ENCODE measurements at places on chromosomes 16 and 17.
A peak's percentile ranks its signal among the peaks of the same experiment; 100 is the strongest.

GRCh38 chr17:21295036-21295952, 10.8 kb downstream of the MAP2K3 start:
- no peak for DNase-seq

GRCh38 chr16:68487203-68487514, 38.9 kb upstream of the SMPD3 start:
- no peak for DNase-seq

DNA sequence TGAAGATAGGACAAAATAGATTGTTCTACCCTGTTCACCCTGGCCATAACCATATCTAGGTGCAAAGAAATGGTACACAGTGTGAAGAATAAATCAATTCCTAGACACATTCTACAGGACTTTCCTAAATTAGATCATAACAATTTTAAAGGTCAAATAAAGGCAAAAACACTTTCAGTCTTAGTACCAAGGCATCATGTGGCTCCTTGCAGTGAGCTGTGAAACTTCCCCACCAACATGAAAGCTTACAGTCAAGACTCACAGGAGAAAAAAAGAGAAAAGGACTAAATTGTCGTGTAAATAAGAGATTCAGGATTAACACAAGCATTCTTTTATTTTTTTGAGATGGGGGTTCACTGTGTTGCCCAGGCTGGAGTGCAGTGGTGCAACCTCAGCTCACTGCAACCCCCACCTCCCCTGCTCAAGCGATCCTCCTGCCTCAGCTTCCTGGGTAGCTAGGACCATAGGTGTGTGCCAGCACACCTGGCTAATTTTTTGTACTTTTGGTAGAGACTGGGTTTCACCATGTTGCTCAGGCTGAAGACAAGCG, 14.2 kb downstream of the NSMCE1 start:
- DNase-seq, result no peak

- no peak for DNase-seq
Observed at GRCh38 chr17:65139101-65139764, 2.1 kb downstream of the RGS9 start.

GRCh38 chr17:38420518-38420917, 7.7 kb upstream of the ARHGAP23 start:
- DNase-seq, result no peak

GRCh38 chr16:3149630-3150345, 15.0 kb downstream of the ZNF213 start:
- no peak for DNase-seq

- no peak for DNase-seq
Observed at GRCh38 chr17:3951003-3951402, 13.2 kb downstream of the ATP2A3 start.

GRCh38 chr16:73170612-73171038, 122.7 kb upstream of the ZFHX3 start:
- DNase-seq, result no peak

DNA sequence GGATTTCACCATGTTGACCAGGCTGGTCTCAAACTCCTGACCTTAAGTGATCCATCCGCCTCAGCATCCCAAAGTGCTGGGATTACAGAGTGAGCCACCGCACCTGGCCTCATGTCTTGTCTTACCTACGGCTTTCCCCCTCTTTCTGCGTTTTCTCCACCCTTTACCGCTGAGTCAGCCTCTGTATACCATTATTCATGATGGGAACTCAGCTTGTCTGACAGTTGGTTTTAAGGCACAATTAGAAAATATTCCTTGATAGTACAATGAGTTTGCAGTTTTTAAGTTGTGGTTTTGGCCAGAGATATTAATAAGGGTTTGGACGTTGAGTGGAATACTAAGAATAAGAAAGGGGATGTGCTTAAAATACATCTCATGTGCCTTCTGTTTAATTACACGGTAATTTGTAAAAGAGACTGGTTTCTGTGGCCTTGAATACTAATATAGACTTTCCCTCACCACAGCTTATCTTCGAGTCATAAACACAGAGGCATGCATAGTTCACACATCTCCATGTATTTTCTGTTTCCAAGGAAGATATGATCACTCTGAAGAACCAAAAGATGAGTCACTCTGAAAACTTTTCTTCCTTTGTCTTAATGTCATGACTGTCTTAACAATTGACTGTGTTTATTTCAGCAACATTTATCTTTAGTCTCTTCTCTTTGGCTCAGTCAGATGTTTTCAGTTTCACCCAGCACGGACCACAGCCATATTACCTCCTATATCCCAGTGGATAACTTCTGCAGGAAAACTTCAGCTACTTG, 54.4 kb downstream of the PITPNC1 start:
- no peak for DNase-seq

- DNase-seq, result no peak
Observed at GRCh38 chr16:57255686-57256415, 10.8 kb downstream of the ARL2BP start.

GRCh38 chr17:44095647-44096496, 25.3 kb downstream of the G6PC3 start:
- no peak for DNase-seq

DNA sequence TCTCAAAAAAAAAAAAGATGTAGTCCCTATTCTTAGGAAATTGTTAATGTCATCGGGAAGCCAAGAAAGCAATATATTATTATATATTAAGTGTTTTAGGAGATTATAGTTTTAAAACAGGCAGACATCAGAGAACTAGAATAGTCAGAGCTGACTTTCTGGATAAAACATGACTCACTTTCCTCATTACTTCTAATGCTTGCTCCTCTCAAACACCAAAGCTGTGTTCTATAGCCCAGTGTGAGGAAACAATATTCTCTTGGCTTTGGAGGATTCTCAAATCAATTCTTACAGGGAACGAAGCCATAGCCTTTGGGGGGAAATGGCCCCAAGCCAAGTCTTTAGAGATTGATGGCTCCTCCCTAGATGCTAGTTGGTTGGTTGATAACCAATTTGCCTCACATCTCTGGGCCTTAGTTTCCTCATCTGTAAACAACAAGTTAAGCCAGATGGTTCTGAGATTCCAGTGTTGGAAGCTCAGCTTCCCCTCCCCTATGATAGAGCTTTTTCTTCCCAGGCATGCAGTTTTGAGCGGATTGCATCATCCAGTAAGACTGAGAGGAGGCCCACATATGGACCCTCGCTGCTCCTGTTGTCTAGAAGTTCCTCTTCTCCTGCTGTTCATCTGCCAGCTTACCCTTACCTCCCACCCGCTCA, 12.4 kb downstream of the NMT1 start:
- DNase-seq, result no peak

DNA sequence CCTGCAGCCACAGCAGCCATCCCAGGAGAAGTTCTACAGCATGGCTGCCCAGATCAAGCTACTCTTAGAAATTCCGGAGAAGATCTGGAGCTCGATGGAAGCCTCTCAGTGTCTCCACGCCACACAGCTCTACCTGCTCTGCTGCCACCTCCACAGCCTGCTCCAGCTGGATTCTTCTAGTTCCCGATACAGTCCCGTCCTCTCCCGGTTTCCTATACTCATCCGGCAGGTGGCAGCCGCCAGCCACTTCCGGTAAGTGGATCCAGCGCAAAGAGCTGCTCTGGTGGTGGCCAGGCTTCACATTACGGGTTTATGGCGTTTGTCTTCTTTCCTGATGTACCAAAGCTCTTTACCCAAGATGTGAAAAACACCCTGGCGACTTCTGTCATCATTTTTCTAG, 3.6 kb downstream of the COG1 start:
- DNase-seq, result no peak

GRCh38 chr17:75064867-75065561, 18.0 kb downstream of the KCTD2 start:
- no peak for DNase-seq

DNA sequence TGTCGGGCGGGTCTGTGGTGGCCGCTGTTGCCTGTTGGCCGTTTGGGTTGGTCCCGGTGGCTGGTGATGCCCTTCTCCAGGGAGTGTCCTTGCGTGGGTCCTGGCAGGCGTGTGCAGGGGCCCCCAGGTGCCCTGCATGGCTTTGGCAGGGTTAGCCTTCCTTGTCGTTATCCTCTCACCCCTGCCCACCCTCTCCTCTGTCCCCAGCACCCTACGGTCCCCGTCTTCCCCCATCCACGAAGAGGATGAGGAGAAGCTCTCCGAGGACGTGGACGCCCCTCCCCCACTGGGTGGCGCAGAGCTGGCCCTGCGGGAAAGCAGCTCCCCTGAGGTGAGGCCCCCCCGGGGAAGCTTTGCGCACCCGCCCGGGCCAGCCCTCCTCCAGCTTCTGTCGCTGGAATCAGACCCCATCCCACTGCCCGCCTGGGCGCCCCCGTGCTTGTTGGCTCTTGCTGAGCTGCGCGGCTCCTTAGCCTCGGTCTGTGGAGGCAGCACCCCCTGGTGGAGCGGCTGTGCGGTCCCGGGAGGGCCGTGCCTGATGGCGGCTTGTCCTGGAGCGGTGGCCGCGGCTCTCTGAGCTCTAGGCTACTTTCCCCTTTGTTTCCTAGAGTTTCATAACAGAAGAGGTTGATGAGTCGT, 10.6 kb upstream of the NUDT16L1 start:
- no peak for DNase-seq

GRCh38 chr16:2214719-2214968, at the start of gene PGP:
TSS of gene PGP (minus strand) at chr16:2214840. CDS start at chr16:2214777, 63 bp downstream.
- no peak for DNase-seq

GRCh38 chr16:24635900-24636610, 93.4 kb upstream of the TNRC6A start:
- DNase-seq, result no peak

DNA sequence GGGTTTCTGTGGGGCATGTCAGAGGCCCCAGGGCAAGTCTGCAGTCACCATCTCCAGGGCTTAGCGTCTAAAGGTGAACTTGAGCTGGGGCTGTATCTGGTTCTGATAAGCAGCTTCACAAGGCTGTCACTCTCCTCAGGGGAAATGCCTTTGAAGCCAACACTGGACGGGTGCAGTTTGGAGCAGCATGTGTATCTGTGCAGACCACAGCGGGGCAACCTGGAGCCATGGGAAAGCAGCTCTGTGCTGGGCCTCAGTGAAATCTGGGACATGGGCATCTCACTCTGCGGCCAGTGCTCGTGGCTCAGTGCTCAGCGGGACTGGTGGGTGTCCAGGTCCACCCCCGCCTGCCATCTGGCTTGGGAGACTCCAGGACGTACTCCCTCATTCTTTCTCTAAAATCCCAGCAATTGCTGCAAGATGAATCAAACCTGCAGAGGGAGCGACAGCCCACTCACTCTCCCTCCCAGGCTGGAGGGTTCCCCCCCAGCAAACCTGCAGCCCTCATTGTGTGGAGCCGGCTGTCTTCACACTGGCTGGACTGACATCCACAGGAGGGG, 63.5 kb downstream of the PRMT7 start:
- no peak for DNase-seq

DNA sequence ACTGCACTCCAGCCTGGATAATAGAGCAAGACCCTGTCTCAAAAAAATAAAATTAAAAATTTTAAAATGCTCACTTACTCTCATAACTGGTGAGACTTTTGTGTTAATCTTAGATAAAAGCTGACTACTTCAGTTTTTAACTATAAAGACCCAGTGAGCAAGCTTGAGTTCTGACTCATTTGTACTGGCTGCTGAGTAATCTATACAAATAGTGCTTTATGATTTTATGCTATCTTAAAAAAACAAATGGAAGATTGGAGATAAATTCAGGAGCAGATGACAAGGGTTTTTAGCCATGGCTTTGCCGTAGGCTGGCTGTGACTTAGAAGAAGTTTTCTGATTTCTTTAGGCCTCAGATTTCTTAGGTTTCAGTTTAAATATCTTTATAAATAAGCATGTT, 30.5 kb downstream of the SNTB2 start:
- no peak for DNase-seq

- no peak for DNase-seq
Observed at GRCh38 chr16:80602894-80603293, 62.1 kb downstream of the DYNLRB2 start.

DNA sequence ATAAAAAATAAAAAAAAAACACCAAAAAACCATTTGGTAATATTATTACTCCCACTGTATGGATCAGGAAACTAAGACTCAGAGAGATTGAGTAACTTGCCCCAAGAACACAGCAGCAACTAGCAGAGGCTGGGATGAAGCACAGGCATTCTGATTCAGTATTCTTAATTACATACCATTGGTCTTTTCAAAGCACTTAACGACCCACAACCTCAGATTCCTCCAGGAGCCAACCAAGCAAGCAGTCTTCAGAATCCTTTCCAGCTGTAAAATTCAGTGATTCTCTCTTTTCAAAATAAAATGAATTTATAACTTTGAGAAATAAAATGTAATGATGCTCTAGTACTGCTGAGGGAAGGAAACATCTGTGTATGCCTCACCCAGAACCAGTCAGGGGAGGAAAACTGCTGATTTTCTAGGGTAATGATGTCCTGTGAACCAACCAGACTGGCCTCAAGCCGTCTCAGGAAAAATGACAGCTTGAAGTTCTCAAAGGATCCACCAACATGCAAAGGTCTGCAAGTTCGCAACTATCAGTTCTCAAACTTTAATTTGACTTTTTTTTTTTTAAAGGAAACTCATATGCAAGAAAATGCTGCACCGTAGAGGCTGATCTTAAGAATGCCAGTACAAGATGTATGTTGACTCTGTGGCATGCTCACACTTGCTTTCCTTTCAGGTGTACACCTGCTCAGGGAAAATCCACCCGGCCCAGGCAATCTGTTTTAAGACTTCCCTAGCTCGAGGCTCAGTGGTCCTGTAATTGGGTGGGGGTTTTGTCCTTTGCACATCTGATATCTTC, 9.0 kb downstream of the CUEDC1 start:
- DNase-seq, result no peak

- DNase-seq, result no peak
Observed at GRCh38 chr17:80869481-80870145, 122.0 kb upstream of the CHMP6 start.

- DNase-seq, result no peak
Observed at GRCh38 chr17:42182927-42183734, 2.1 kb downstream of the HCRT start.

- peak; percentile 42 for DNase-seq
Observed at GRCh38 chr16:9047689-9048301, 43.6 kb upstream of the HAPSTR1 start.

Measured in NK-92 treated with Interleukin-12 subunit alpha and Interleukin-12 subunit beta, amount 100 ng/mL, for 24 hours (cell line).